ENCODE measurements at places on chromosomes 13 and 19.

DNA sequence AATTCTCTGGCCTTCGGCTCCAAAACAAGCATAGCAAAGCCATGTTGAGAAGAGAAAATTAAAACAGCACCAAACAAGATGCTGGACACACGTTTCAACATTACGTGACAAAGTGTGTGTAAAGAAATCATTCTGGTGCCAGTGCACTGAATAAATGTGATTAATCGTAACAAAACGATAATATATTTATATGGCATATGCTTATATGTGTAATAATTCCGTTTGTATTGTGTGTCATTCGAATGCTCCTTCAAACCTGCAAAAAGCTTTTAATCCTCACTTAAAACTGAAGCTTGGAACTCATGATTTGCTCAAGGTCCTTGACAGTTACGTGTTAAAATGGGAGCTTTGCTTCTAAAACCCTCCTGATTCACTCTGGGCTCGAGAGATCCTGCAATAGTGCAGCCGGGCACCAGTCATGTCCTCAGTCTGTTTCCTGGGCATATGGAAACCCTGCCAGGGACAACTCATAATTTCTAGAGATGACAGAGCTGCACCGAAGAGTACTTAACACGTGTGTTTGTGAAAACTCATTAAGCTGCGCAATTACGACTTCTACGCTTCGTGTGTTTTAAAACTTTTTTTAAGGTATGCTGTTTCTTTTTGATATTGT, 731 bp upstream of the AKAP8L start:
- no peak for DNase-seq

GRCh38 chr13:41791056-41791455, 169.9 kb downstream of the VWA8 start:
- DNase-seq: no peak

DNA sequence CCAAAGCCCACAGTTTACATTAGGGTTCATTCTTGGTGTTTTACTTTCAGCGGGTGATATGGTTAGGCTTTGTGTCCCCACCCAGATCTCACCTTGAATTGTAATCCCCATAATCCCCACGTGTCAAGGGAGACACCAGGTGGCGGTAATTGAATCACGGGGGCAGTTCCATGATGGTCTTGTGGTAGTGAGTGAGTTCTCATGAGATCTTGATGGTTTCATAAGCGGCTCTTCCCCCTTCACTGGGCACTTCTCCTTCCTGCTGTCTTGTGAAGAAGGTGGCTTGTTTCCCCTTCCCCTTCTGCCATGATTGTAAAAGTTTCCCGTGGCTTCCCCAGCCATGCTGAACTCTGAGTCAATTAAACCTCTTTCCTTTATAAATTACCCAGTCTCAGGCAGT, 12.0 kb downstream of the FPR2 start:
- DNase-seq: no peak

DNA sequence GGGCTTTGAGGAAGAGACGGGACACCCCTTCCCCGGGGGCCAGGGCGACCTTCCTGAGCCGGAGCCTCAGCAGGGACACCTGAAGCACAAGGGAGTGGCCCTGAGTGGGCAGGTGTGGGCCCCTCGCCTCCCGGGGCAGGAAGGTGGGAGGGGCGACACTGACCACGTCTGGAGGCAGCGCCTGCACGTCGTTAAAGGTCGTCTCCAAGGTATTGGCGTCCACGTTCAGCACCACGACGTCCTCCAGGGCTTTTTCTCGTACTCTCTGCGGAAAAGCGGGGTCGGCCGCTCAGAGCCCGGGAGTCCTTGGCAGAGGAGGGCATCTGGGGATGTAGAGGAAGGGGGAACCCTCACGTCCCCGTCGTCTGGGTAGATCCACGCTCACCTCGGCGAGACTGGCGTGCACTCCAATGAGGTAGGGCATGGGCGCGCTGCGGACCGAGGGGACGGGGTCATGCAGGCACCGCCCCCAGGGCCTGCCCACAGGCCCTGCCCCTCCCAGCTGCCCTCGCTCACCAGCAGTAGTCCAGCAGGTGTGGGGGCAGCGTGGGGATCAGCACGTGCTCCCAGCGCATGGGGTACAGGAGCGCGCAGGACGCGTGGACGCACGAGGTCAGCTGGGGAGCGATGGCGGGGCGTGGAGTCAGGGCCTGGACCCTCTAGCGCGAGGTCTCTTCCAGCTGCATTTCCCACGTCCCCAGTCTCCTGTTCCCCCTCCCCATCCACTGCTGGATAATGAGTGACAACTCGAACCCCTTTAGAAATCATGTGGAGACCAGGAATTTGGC, 6.1 kb downstream of the DENND1C start:
- no peak for DNase-seq
